ENCODE measurements at places on chromosomes 7 and 10.

- DNase-seq: no peak
These were observed 996.4 kb downstream of the KCNMA1 start for GRCh38 chr10:76641215-76641614.

DNA sequence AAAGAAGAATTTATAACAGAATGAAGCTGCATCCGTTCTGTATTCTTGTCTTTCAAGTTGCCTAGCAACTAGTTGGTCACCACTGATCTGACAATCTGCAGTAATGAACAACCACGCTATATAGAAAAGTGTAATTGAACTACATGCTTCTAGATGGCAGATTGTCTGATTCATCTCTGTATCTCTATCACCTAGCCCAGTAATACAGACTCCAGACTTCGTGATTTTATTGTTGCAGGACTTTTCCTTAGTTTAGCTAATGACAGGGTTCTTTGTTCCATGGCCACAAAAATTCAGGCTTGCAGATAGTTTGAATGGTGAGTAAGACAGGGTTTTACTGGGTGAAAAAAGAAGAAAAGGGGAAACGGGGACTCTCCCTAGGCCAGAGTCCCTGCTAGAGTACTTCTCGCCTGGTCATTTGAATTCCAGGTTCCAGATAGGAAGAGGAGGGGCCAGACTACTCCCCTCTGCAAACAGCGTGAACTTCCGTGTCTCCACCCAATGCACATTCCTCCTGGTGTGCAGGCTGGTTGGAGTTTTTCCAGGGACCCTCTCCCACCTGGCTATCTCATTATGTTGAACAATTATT lies 45.9 kb downstream of the COL1A2 start:
- DNase-seq: no peak

- no peak for DNase-seq
These were observed 13.4 kb downstream of the ADIRF start for GRCh38 chr10:86981716-86982115.

DNA sequence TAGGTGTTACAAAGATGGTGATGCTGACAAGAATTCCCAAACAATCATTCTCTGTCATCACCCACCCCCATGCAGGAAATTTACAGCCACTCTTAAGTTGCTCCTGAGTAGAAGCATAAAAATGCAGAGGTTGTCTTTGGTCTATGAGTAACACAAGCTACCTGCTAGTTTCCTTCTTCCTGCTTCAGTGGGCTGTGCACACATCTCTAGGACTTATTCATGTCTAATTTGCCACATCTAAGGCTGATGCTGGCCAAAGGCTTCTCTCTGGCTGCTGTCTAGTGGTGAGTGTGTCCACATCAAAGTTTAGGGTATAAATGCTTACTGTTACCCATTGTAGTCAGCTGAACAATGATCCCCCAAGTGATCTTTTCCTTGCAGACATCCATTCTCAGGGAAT lies 662.5 kb downstream of the TYW1 start:
- no peak for DNase-seq

DNA sequence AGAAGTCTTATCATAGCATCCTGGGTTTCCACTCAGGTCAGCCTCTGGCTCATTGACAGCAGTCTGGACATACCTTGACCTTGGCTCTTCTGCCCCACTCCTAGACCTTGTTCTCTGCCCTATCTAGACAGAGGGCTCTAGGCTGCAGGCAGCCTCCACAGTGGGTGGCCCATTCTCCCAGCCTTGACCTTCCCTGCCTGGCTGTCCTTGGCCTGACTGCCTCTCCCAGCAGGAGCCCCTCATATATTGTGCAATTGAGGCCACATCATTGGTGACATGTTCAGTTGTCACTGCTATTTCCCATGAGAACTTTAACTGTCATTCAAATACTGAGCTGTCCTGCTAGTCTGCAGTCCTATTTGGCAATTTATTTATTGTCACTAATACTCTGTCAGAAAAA lies 503.4 kb downstream of the PLXNA4 start:
- DNase-seq: no peak

DNA sequence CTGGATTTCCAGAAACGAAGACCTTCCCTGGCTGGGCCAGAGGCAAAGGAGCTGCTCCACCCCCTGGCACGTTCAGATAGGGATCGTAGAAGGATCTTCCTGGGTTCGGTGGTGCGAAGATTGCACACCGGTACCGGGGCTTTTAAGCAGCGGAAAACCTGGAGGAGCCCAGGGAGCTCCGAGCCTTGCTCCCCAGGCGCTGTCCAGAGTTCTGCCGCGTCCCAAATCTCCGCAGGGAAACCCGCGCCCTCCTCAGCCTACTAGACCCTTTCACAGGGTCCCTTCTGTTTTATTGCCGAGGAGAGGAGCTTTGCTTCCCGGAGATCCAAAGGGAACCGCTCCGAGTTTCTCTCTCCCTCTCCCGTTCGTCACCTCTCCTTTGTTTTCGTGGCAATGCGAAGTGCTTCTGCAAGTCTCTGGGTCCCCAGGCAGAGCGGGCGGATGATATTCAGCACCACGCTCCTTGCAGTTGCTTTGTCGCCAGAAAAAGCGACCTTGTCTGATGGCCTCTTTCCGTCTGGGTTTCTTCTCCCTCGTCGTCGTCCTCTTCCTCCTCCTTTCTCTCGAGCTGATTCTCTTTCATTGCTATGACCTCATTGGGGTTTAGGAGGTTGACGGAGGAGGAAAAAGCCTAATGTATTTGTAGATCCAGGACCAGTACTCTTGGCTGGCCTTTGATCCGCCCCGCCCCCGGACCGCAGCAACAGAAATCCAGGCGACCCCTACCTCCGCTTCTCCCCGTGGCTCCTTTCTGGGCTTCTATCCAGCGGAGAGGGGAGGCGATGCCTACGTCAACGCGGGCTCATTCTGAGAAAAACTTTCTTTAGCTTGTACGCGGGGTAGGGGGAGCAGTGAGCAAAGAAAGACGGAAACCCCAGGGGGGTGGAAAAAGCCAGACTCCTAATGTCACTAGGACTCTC lies at the start of gene TMEM196:
TSS of gene TMEM196 (minus strand) at position 777 of the 920 bp plus-strand sequence. CDS start 921 bp downstream, outside the sequence.
- DNase-seq: no peak

Data from activated naive CD4-positive, alpha-beta T cell treated with Interleukin-2 at 50 U/mL for 16 hours (primary cell).